ENCODE measurements at places on chromosomes 12 and 14.

GRCh38 chr14:93725002-93725582 is 63.2 kb downstream of the PRIMA1 start:
- no peak for DNase-seq

GRCh38 chr12:11657511-11657910 is 8.0 kb downstream of the ETV6 start:
- DNase-seq, result no peak

GRCh38 chr12:52666471-52666870 is 13.7 kb downstream of the KRT1 start:
- no peak for DNase-seq

DNA sequence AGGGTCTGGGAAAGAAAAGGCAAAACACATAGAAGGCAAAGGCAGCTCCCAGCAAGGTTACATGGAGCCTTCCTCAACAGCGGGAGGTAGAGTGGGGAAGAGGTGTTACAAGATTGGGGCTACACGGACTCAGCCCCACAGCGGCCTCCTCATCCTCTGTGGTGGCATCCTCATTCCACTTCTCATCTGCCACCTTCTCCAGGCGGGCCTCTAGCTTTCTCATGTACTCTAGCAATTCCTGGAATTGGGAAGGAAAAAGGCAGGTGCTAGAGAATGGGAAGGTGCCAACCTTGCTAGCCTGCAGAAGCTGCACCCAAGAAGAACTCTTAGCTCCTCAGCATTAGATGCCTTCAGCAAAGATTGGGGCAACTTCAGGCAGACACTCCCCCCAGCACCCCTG is 13.2 kb downstream of the CALCOCO1 start:
- no peak for DNase-seq

GRCh38 chr14:101556566-101557320 is 4.6 kb upstream of the DIO3 start:
- no peak for DNase-seq

DNA sequence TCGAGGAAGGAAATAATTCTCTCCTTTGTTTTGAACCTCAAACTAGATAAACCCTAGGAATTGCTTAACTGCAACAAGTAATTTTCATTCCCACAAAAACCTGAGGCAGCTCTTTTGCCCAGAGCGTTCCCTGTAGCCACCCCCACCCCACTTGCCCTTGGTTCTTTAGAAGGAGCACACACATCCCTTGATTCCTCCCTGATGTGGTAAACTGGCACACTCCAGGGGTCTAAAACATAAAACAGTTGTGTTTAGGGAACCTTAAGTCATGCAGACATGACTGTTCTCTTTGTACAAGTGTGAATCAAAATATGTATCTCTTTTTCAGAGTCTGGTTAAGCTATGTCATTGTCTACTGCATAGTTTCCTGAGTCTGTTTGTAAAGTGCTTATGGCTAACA is 14.0 kb downstream of the MAPK1IP1L start:
- no peak for DNase-seq

- DNase-seq, result no peak
Measured at GRCh38 chr14:28488684-28489083, 277.9 kb upstream of the FOXG1 start.

GRCh38 chr12:50053583-50053982 is 3.8 kb upstream of the ASIC1 start:
- DNase-seq, result no peak

GRCh38 chr14:87059060-87059839 is 933.7 kb downstream of the GALC start:
- no peak for DNase-seq

GRCh38 chr12:51970904-51971646 is 19.6 kb downstream of the ACVR1B start:
- DNase-seq, result no peak

DNA sequence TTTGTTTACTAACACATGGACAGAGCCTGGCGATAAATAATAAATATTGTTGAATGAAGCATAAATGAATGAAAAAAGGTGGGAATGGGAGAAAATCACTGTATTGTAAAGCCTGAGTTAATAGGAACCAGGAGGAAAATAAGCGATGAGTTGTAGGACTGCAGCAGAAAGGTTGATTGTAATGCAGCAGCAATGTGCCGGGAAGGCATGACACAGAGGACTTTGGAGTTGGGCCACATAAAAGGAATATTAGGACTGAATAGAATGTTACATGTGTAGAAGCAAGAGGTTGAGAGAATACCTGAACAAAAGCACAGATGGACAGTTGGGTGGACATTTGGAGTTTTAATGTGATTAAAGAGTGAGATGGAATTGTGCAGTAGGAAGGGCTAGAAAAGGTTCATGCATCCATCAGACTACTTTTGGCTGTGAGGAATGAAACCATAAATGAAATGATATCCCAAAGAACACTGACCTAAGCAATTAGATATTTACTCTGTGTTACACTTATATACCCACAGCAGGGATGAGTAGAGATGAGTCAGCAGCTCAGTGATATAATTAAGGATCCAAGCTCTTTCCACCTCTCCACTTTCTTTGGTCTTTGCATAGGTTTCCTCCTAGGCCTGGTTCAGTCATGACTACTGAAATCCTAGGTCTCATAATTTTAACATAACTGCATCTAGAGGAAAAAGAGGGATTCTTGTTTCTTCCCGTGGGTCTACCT is 55.4 kb downstream of the CCER1 start:
- DNase-seq, result no peak

DNA sequence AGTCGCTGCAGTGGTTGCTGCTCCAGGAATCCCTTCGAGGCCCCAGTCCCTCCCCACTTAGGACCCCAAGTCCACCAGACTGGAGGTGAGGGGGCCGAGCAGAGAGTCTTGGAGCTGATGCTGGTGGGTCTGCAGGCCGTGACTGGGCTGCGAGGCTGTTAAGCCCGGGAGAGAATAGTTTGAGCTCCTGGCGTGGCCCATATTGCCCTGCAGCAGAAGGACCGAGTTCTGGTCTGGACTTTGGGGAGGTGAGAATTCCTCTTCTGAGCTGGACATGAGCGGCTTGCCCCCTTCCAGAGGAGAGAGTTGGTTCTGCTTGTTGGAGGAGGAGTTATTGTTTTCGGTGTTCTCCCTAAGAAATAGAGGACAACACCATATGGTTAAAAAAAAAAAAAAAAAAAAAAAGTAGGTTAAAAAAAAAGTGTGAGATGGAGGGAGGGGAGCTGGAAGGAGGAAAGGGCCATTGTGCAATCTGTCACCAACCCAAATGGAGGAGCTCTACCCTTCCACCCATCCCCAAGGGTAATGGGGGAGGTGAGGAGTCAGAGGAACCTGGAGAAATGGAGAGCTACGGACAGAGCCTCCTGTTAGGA is 3.0 kb downstream of the SIX1 start:
- no peak for DNase-seq

GRCh38 chr12:54967461-54967860 is 17.1 kb downstream of the TESPA1 start:
- no peak for DNase-seq

GRCh38 chr12:45216230-45216982 is 511 bp downstream of the ANO6 start:
- peak; percentile 29 for DNase-seq

Measured in activated CD8-positive, alpha-beta memory T cell treated with anti-CD3 and anti-CD28 coated beads for 48 hours (primary cell).